ENCODE measurements at places on chromosomes 2 and 18.

GRCh38 chr2:173010233-173010632 lies 65.4 kb upstream of the MAP3K20 start:
- DNase-seq: no peak

DNA sequence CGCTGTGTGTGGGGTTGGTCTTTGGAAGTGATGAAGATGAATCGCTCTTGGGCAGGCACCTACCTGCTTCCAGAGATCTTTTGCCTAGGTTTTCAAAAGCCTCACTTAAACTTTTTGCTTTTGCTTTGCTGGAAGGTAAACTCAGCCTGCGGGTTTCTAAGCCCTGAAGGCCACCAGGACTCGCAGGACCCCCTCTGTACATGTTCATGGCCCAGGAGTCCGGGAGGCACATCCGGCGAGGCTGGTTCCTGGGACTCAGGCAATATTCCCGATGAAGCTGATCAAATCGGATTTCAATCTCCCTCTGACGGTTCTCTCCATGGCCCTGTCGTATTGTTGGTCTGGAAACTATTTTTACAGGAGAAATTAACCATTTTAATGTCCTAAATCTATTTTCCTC lies 13.2 kb downstream of the HJURP start:
- DNase-seq: no peak

DNA sequence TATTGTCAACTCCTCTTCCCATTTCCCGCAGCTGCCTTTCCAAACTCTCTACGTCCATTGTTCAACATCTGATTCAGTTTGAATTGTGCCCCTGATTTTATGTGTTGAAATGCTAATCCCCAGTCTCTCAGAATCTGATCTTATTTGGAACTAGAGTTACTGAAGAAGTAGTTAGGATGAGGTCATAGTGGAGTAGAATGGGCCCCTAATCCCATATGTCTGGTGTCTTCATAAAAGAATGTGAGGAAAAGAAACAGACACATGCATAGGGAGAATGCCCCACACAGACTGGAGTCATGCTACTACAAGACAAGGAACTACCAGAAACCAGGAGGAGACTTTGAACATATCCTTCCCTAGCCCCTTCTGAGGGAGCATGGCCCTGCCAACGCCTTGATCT lies 99.2 kb downstream of the LRP1B start:
- DNase-seq: no peak

DNA sequence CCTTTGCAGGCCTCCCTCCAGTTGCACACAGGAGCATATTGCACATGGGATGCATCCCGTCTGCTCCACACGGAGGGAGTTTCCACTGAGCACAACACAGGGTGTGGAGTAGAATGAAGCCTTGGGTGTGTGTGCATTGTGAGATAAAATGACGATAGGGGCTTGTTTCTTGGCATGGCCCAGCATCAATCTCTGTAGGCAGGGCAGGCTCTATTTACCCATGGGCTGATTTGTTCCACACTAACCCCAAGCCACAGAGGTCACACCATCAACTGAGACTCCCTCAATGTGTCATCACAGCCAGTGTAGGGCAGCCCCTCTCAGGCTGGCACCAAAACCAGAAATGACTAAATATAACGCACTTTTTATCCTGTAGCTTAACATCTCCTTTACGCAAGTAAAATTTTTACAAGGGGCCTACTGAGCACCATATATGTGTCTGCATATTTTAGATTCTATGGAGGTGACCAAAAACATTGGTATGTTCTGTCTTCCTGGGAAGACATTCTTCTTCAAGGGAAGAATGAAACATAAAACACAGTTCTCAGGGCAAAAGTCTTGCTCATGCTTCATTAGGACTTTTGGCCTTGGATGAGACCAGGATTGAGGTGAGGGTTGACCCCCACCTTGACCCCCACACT lies 2.7 kb upstream of the GKN1 start:
- DNase-seq: no peak

DNA sequence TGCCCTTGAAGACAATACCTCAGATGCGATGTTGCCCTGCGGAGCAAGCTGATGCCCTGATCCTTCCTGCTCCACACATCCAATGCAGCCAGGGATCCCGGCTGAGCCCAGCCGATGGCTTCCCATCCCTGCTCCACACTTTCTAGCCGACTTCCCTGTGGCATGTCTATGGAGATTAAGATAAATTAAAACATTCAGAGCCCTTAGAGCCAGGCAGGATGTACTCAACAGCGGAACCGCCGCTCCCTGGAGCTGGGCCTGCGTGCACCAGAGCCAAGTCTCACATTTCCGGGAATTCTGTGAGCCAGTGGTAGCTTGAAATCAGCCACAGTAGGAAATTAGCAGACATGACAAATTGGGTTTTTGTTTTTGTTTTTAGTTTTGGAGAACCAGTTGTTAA lies 620.6 kb downstream of the GALR1 start:
- DNase-seq: no peak

DNA sequence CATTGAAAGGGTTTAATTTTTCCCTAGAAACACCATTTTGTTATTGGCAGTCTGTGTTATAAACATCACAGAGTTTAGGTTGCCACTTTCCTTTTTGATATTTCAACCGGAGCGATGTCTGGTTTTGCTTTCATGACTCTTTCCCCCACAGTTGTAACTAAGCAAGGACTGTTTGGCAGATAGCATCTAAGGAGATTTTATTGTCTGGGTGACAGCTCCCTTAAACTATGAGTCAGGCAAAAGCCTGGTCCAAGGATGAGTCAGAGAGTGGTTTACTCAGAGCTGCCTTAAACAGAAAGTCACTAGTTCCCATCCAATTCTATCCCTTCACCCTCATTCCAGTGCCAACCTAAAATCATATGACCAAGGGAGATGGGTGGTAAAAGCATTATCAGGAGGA lies 341.6 kb upstream of the VWC2L start:
- DNase-seq: no peak

DNA sequence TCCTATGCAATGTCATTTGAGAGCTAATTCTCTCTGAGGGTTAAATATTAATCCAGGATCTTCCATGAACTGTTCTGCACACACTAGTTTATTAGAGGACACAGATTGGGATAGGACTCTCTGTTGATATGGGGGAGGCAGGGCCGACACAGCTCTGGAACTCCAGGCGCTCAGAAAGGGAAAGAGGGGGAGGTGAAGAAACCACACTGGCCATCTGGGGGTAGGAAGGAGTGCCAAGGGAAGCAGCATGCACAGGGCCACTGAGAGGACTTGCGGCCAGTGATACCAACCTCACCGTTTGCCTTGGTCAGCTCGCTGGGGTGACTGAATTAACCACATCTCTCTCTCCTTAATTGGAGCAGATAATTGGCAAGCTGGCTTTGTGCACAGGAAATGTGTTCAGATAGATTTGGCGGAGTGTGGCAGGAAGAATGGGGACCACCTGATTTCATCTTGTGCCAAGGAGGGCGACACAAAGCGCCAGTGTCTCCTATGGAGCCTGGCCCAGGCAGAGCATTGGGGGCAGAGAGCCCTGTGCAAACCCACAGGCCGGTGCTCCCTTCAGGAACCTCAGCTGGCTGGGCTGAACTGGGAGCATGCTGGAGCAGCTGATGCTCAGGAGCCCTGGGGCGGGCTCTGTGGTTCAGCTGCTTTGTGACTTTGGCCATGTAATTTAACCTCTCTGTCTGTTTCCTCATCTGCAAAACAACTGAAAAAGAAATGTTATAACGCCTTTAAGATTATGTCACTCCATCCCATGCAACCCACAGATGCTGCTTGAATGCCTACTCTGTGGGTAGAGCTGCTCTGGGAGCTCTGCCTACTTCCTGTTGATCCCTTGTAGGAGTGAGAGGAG lies 114.7 kb upstream of the STON1 start:
- DNase-seq: peak; percentile 79
